H9 (cell line): ENCODE measurements at places on chromosomes 3 and 15. TPM values are rescaled to one million over a fixed set of nuclear protein-coding genes. Genes with fewer than 3 reads are reported as not detected.

The RTP3 gene
- not detected in 2 replicates for total RNA-seq

DNA sequence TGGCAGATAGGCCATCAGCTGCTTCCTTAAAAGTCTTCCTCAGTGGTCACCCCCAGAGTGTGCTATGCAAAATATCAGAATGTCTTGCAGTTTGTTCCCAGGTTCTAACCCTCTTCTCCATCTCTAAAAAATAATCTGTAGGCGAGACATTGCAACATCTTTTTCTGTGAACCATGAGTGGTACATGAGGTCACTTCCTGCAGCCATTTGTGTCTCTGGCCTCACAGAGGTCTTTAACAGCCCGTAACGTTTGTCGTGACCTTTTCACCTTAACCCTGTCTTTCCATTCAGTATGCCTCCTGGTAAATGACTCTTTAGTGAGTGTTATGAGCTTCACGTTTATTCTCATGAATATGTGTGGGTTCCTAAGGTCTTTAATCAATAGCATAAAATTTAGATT is 145.4 kb downstream of the KLHL25 start:
- no peak overlapping the region for H3K27ac ChIP-seq
- H3K36me3 ChIP-seq = peaks cover 18% of the 10 kb centered on the region
- no peaks in the 10 kb centered on the region for H3K27me3 ChIP-seq
- no peak overlapping the region for H3K4me3 ChIP-seq
- no peaks in the 10 kb centered on the region for H3K4me1 ChIP-seq

DNA sequence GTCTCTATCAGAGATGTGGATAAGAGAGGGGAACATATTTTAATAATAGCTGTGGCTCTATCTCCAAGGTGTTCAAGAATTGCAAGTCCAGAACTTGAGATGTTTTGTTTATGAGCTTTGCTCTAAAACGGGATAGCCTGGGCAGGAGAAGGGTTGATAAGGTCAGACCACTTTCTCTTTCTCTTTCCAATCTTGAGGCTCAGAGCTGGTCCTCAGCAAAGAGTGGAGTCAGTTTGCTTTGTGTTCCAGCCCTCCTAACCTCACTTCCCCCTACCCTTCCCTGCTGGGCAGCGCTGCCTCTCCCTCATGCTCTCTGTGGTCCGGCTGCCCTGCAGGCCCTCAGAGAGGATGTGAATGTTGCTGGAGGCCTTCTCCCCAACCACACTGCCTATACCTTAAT is 13.8 kb downstream of the KLHL6 start:
- H3K4me1 ChIP-seq = peaks cover 4% of the 10 kb centered on the region; the same call in 1 of the 2 replicates
- H3K4me3 ChIP-seq = no peak overlapping the region
- no peak for DNase-seq
- H3K27ac ChIP-seq = no peak overlapping the region

- H3K27me3 ChIP-seq = no peaks in the 10 kb centered on the region
- H3K27ac ChIP-seq = no peak overlapping the region
- H3K4me3 ChIP-seq = no peak overlapping the region
- no peak for DNase-seq
- no peaks in the 10 kb centered on the region; the same call in 1 of the 2 replicates for H3K4me1 ChIP-seq
Observed at GRCh38 chr3:187025656-187026316, 95.5 kb downstream of the ST6GAL1 start.

DNA sequence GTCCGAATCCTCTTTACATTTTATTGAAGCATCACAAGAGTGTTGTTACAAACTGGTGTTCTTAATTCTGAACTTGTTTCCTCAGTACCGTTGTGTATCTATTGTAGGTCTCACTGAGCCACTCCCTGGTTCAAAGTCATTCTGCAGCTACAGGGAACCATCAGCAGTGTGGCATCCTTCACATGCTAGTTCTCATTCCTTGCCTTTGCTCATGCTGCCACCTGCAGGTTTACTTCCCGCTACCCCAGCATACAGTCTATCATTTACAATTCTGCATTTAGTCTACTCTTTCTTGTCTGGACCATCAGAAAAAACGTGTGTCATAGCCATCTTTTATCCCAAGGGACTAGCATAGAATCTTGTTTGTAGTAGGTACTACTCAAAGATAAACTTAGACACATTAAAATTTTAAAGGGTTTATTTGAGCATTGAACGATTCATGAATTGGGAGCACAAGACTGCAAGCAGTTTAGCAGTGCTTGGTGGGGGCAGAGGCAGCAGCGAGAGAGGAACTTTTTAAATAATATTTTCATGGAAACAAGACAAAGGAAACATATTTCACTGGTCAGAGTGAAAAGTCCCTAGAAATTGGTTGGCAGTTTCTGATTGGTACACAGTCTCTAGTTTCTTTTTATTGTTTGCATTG is 402.1 kb downstream of the CADM2 start:
- no peak overlapping the region for H3K27ac ChIP-seq
- no peak overlapping the region for H3K4me3 ChIP-seq
- no peaks in the 10 kb centered on the region for H3K36me3 ChIP-seq
- peak; percentile 78 for DNase-seq
- H3K4me1 ChIP-seq = no peaks in the 10 kb centered on the region

DNA sequence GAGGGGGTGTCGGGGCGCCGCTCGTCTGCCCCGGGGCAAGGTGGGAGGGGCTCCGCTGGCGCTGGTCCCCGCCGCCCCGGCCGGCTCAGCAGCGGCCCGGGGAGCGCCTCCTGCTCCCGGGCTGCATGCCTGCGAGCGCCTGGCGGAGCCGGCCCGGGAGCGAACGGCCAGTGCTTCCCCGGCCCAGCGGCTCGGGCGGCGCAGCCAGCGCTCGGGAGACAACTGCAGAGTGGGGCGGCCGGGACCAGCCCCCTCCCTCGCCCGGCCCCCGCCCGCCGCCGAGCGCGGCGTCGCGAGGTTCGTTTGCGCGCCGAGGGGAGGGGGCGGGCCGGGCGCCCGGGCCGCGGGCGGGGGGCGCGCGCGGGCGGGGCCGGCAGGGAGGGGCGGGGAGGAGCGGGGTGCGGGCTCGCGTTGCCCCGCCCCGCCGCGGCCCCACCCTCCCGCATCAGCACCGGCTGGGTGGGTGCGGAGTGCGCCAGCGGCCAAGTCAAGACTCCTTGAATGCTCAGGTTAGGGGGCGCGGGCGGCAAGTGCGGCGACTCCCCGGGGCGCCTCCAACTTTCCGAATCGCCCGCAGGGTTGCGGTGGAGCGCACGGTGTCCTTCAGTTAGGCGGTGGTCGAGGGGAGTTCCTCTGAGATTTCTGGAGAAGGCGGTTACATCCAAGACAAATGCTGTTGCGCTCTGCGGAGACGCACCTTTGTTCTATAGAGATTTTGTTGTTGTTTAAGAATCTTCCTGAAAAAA is at the start of gene RGMA:
RGMA (minus strand) TSS at position 231 of the 746 bp plus-strand sequence. CDS start 279 bp downstream, outside the sequence.
- H3K27me3 ChIP-seq = peaks cover 34% of the 10 kb centered on the region
- peak within 1 kb of the TSS; percentile 80 for H3K4me3 ChIP-seq
- H3K36me3 ChIP-seq = no peaks in the 10 kb centered on the region; the same call in 2 of the 3 replicates
- no peak within 1 kb of the TSS for H3K27ac ChIP-seq
- DNase-seq = peak; percentile 65

GRCh38 chr3:11522953-11523571 is 120.7 kb downstream of the VGLL4 start:
- no peaks in the 10 kb centered on the region for H3K27me3 ChIP-seq
- H3K4me1 ChIP-seq = no peaks in the 10 kb centered on the region
- H3K4me3 ChIP-seq = no peak overlapping the region

The NDN gene
- 34.8 and 38.0 TPM in 2 replicates for total RNA-seq

DNA sequence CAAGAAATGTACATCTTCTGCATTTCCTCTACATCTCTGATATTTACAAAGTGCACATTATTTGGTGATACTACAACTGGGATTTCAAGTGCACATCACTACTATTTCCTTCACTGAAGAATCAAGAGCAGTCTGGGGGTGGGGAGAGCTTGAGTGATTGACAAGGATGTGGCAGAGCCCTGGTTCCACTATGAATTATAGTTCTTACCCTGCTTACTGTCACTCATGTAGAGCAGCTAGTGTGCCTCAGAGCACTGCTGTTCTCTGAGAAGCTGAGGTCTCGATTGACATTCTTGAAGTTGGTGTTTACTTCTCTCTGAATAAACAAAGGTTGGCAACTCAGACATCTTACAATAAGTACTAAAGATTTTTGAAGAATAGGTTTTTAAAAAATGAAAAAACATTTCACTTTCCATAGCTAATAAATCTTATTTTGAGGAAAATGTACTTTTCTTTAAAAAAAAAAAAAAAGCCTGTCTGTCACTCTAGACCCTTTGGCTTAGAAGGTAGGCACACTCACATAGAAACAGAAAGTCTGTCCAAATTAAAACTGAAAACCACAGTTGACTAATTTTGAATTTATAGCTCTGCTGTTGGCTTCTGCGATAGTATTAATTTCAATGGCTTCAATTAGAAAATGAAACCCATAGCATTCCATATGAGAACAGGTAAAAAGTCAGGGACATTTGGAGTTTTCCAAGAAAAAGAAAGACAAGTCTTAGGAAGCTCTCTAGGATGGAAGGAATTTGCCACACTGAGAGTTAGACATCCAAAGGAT is 5.6 kb downstream of the GREM1 start:
- H3K36me3 ChIP-seq = no peaks in the 10 kb centered on the region
- no peak overlapping the region for H3K27ac ChIP-seq
- H3K27me3 ChIP-seq = peaks cover 20% of the 10 kb centered on the region; the same call in 1 of the 2 replicates

DNA sequence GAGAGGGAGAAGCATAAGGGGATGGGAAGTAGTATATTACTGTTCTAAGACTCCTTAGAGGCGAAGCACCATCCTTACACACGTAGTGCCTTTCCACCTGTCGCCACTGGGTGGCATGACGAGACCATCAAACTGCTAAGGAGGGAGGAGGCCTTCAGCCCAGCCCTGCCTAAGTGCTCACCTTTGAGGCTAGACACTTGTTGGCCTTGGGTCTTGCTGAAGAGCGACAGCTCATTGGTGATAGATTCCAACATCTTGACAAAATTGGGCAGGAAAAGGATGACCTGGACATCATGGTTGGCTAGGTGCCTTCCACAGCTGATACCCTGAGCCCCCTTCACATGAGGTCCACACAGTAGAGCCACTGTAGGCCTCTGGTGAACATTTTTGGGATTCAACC is 19.6 kb downstream of the CLK3 start:
- DNase-seq = peak; percentile 73
- H3K36me3 ChIP-seq = peaks cover 49% of the 10 kb centered on the region
- H3K4me1 ChIP-seq = no peaks in the 10 kb centered on the region
- no peaks in the 10 kb centered on the region for H3K27me3 ChIP-seq

DNA sequence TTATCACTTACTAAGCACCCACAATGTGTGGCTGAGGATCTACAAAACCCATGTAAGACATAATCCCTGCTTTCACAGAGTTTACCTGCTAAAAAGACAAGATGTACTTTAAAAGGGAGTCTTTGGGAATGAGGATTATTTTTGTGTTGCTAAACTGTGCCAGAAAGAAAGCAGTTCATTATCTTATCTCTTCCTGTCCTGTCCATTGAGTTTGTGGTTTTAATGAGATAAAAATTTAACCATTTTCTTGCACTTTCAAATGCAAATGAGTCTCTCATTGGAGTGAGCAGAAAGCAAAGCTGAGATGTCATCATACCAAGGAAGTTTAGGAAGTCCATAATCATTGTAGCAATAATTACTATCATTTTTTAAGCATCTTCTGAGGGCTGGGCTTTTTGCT is 231.2 kb upstream of the ADAMTS9 start:
- H3K27me3 ChIP-seq = no peaks in the 10 kb centered on the region
- H3K36me3 ChIP-seq = no peaks in the 10 kb centered on the region; the same call in 2 of the 3 replicates
- no peak overlapping the region for H3K27ac ChIP-seq
- H3K4me1 ChIP-seq = peaks cover 6% of the 10 kb centered on the region; the same call in 1 of the 2 replicates
- no peak for DNase-seq

GRCh38 chr3:66738625-66739365 is 238.0 kb upstream of the LRIG1 start:
- no peak for DNase-seq
- no peak overlapping the region for H3K27ac ChIP-seq
- no peaks in the 10 kb centered on the region for H3K36me3 ChIP-seq
- no peak overlapping the region for H3K4me3 ChIP-seq
- no peaks in the 10 kb centered on the region for H3K27me3 ChIP-seq

DNA sequence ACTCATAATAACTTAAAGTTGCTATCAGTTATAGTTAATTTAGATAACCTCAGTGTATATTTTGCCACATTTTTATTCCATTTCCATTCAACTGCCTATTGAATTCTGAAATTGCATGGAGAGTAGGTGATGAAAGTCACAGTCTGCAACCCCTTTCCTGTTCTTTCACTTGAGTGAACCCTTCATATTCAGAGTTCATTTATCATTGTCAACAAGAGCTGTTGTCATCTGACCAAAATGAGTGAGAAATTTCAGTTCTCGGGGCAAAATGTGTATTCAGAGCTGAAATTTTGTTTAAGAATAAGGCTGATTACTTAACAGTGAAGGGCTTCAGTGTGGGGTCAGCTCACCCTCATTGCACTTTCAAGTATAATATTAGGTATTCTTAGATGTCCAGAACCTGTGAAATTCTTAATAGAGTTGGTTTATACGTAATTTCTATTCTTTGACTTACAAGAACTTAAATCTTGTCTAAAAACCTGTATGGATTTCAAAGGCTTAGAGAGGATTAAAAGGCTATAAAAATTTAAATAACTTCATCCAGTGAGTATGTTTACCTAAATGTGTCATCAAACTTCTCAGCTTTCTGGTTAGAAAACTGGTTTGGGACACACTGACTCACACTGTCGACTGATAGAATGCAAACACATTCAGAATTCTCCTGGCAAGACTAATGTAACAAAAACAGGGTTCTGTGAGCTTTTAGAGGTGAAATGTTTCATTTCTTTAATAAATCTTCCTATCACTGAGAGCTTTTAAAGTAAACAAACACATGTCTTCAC is 92.2 kb downstream of the CMSS1 start:
- H3K4me3 ChIP-seq = no peak overlapping the region
- H3K27ac ChIP-seq = no peak overlapping the region
- H3K36me3 ChIP-seq = no peaks in the 10 kb centered on the region
- no peak for DNase-seq

The TNFSF10 gene
- total RNA-seq = not detected in 2 replicates

DNA sequence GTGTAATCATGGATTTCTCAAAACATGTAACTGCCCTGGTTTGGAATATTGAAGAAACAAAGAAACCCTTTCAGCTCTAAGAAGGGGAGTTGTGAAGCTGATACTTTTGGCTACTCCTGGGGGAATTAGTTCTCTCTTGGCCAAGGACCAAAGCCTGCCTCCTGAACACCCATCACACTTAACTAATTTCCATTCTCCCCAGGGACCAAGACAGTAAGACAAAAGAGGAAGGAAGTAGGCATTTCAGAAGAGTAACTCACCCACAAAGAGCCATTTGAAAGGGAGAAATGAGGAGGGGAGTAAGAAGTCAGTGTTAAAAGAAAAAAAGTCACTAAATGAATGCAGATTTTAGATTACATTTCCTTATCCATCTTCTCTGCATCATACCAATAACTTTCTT is 328.0 kb upstream of the SOX2 start:
- DNase-seq = no peak
- H3K4me1 ChIP-seq = peaks cover 4% of the 10 kb centered on the region; the same call in 1 of the 2 replicates
- no peak overlapping the region for H3K4me3 ChIP-seq
- no peaks in the 10 kb centered on the region for H3K36me3 ChIP-seq
- peak overlapping the region; percentile 70 for H3K27ac ChIP-seq
- no peaks in the 10 kb centered on the region for H3K27me3 ChIP-seq

The SLC22A14 gene
- not detected in 2 replicates for total RNA-seq
